Suprapubic skin (tissue), 4 donors: ENCODE measurements at places on chromosomes 3 and 15.

GRCh38 chr15:55250941-55251340, 38.7 kb downstream of the RAB27A start:
- no peak for DNase-seq

- DNase-seq = no peak
These were observed 376.1 kb downstream of the ZIC4 start for GRCh38 chr3:147030274-147030673.

DNA sequence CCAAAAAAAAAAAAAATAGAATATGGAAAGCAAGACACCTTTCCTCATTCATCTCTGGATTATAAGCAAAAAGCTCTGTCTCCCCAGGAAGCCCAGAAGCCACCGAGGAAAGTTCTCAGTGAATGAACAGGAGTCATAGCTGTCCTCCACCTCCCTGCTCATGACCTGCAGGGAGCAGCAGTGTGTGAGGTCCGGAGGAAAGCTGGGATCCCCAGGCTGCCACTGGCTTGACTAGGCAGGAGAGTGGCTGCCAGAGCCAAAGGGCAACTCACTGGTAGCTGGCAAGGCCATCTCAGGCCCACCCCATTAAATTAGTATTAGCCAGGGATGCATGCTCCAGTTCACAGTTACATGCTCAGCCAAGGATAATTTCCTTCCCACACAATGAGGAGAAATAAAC, 191.6 kb upstream of the STT3B start:
- DNase-seq = no peak

- no peak for DNase-seq
These were observed 61.6 kb downstream of the STAG1 start for GRCh38 chr3:136690599-136690998.

- DNase-seq = no peak
These were observed 195.5 kb upstream of the TMC3 start for GRCh38 chr15:81569286-81570080.

DNA sequence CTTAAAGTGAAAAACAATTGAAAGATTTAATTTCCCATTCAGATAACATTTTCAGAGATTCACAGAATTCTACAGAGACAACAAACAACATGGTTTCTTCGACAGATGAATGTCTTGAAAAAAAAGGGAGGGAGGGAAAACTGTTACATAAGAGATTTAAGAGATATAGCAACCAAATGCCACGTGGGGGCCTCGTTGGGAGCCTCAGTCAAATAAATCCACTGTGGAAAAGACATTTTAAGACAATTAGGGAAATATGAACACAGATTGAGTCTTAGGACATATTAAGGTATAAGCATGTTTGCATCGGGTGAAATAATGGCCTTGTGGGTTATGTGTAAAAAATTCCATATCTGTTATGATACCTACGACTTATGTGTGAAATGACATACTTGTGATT, 5.0 kb upstream of the PRRT3 start:
- DNase-seq = no peak

GRCh38 chr3:67297715-67298475, 299.8 kb downstream of the KBTBD8 start:
- no peak for DNase-seq

- no peak for DNase-seq
These were observed 149.3 kb downstream of the FMN1 start for GRCh38 chr15:33045066-33045810.

GRCh38 chr15:70059476-70060213, 38.1 kb downstream of the TLE3 start:
- DNase-seq = peak; percentile 58

- no peak for DNase-seq
These were observed 44.7 kb downstream of the FAM43A start for GRCh38 chr3:194730365-194730764.

DNA sequence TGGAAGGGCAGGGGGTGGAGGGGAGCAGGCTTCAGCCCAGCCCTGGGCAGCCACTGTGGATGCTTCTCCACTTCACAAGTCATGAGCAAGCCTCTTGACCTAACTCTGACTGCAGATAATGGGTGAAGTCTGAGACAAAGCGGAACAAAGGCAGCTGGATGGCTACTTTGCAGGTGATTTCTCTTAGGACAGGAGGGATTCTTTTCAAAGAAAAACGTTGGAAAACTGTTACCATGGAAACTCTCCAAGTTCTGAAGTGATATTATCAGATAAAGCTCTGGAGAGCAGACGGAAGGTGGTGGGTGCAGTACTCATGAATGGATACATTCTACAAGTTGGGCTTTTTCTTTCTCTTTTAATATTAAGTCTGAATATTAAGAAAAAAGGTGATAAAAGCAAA, 254.2 kb upstream of the SLCO3A1 start:
- DNase-seq = no peak

GRCh38 chr3:4812591-4812990, 166.6 kb upstream of the BHLHE40 start:
- no peak for DNase-seq

DNA sequence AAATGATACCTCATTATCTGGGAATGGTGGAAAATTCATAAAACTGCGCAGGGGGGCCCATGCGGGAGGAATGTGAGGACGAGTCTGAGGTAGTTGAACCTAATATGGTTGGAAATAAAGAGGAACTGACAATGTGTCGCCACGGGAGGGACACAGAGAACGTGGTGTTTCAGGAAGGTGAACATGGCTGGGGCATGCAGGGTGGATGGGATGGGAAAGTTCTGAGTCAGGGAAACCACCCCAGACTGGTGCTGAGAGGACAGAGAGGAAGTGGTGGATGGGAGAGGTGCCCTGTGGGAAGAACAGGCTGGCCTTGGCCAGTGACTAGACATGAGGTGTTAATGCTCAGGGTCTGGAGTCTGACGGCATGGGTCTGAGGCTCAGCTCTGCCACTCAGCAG, 137.1 kb upstream of the WNT5A start:
- DNase-seq = no peak

DNA sequence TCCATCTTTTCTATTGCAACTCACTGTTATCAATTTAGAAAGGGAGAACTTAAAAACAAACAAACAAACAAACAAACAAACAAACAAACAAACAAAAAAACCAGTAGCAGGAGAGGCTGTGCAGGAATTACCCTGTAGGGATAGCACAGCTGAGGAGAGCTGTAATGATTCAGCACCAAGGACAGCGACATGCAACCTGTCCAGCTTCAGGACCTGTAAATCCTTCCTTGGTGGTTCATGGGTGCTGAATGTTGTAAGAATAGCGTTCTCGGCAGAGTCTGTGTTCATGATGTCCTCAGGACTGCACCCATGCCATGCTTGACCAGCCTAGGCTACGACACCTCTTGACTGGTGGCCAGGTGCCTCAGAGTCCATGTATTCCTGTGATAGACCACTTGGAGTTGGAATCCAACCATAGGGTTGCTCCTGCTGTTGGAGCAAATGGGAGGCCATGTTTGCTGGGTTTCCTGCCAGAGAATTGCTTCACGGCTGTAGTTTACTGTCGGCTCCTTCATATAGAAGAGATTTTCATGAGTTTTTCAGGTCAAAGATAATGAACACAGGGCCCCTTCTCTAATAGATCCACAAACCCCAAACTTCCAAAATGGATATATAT, 65.9 kb downstream of the CACNA2D3 start:
- no peak for DNase-seq

GRCh38 chr3:156471431-156471830, 83.5 kb downstream of the SSR3 start:
- DNase-seq = no peak

- DNase-seq = no peak
These were observed 996.4 kb upstream of the CFAP20DC start for GRCh38 chr3:60046210-60046609.

DNA sequence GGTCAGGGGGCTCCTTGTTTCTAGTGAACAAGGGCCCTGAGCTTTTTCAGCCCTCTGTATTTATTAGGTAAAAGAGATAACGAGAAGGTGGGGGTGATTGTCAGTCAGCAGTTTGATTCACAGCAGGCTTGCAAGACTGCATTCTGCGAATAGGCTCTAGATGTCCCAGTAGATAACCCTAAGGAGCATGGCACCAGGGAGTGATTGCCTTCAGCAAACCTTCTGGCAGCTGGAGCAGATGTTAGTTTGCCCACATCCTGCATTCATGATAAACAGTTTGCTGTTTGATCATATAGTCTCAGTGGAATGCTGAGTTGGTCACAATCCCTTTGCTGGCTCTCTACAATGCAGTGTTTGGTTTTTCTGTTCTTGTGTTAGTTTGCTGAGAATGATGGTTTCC, 161.3 kb upstream of the GADL1 start:
- DNase-seq = no peak

- DNase-seq = no peak
These were observed 5.6 kb upstream of the ZNF80 start for GRCh38 chr3:114242947-114243346.

- DNase-seq = no peak
These were observed 83.3 kb downstream of the ZNF621 start for GRCh38 chr3:40608091-40608490.

DNA sequence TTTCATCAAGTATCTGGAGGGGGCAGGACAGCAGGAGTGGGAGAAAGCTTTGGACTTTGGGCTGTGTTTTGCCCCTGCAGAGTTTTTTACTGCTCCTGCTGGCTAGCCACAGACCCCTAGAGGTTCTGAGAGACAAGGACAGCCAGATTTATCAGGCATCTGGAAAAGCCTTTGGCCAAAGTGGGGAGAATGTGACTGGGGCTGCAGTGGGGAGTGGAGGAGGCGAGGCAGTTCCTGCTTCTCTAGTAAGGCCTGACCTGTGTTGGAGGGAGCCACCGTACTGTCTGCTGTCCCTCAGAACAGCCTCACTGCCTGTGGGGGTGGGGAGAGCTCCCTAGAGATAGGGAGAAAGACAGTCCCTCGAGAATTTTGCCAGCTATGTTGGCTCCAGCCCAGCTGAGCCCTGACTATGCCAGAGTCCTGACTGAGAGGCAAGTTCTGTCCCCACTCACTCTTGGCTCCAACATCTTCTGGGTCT, 2.2 kb downstream of the ALPK3 start:
- no peak for DNase-seq

DNA sequence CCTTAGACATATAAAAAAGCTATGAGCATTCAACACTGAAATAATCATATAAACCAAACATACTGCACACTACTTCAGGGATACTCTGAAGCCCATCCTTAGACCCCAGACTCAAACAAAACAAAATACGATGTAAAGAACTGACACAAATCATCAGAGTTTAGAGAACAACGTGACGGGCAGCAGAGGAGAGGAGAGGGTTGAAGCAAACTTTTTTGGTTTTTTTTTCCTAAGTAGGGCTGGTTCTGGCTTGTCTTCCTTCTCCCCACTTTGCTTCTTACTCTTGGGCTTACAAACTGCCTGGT, 34.7 kb downstream of the GAP43 start:
- DNase-seq = no peak

GRCh38 chr3:28406241-28406640, 57.6 kb upstream of the AZI2 start:
- no peak for DNase-seq

- no peak for DNase-seq
These were observed 7.4 kb downstream of the STARD9 start for GRCh38 chr15:42582569-42583375.

GRCh38 chr3:41002104-41002503, 197.2 kb upstream of the CTNNB1 start:
- DNase-seq = no peak

DNA sequence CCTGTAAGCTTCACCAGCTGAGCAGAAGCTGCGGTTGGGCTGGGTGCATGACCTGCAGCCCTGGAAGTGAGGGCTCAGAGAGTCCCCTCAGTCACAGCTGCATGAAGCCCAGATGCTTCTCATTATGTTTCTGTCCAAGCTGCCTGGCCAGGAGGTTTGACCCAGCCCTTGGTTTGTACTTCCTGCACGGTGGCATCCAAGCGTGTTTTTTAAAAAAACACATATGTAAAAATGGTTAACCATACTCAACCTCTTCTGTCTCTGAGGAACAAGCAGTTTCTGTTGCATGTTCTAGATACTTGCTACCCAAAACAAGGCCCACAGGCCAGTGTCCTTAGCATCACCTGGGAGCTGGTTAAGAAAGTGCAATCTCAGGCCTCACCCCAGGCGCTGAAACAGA, 76.0 kb upstream of the ATP10A start:
- DNase-seq = no peak

GRCh38 chr3:171200750-171201088, 174.2 kb upstream of the SLC2A2 start:
- no peak for DNase-seq

DNA sequence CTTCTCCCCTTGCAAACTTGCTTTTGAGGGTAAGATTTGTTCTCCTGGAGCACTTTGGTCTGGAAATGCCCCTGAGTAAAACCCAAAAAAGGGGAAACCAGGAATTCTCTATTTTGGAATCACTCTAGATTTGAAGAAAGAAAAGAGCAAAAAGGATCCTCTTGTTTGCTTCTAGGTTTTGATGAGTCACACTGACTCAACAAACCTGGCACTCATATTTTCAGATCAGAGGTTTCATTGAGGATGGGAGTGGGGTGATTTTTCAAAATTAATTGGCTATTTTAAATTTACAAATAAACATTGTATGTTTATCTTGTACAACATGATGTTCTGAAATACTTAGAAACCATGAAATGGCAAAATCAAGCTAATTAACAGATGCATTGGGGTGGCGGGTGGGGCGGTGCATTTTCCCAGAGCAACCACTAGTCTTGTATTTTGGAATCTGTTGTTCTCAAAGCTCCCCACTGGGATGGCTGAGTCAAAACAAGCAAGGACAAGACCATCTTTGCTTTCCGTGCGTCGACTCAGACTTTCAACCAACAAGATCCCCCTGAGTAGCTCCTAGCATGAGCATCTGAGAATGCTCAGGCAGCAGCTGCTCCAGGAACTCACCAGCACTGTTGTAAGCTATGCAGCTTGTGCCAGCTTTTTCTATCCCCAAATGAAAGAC, 451.4 kb downstream of the WDR72 start:
- no peak for DNase-seq

DNA sequence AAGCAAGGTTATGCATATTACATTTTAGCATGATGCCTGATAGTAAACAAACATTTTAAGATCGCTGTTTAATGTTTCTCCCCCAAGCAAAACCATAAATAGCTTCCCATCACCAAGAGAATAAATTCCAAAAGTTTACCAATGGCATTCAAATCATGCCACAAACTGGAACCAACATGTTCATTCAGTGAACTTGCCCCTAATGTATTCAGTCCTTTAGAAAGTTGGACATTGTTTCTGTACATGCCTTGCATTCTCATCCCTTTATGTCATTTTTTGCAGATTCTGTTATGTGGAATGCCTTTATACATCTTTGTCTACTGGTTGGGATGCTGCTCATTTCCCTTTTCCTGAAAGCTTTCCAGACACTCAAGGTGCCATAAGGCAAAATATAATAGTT, 105.5 kb downstream of the PYDC2 start:
- no peak for DNase-seq

GRCh38 chr15:33115191-33115861, 79.2 kb downstream of the FMN1 start:
- no peak for DNase-seq

- DNase-seq = no peak
These were observed 46.8 kb downstream of the PXYLP1 start for GRCh38 chr3:141278196-141279076.
